Stimulated activated CD4-positive, alpha-beta T cell treated with anti-CD3 and anti-CD28 coated beads, Interleukin-15, amount 100 ng/mL, for 24 hours (primary cell): ENCODE measurements at places on chromosomes 12 and 14.

GRCh38 chr14:49574038-49574437, 12.1 kb downstream of the RPS29 start:
- DNase-seq: no peak

- no peak for DNase-seq
Measured at GRCh38 chr12:26058308-26058707, 66.5 kb downstream of the BHLHE41 start.

DNA sequence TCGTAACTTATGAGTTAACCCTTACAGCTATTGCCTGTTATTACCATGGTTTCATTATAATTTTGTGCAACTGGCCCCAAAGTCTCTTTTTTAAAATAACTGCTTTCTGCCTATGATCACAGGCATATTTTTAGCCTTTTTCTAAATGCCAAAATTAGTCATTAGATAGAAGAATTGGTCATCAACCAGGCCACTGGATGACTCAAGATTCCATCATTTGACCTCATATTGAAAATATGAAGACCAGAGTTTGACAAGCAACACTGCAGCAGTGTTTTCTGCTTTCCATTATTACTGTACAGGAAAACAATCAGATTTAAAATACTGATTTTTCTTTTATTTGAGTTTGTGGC, 54.7 kb upstream of the OTOGL start:
- no peak for DNase-seq

DNA sequence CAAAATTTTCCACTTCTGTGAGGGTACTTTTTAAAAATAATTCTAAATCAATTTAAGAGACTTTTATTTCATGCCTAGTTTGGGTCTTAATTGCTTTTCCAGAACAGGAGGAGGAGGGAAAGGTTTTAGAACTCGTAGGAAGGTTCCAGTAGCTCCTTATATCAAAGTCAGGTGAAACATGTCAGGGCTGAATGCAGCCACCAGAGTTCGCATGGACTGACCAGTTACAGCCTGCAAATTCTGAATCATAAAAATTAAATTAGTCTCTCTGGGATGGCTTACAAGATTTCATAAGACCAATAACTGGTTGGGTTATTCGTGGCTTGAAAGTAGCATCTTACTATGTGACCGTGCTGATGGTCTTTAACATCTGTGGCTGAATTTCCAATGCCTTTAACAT, 397 bp downstream of the BDKRB1 start:
- DNase-seq: no peak

GRCh38 chr12:111454311-111454710, 48.6 kb downstream of the SH2B3 start:
- DNase-seq: no peak
